CD4-positive, alpha-beta memory T cell (primary cell): ENCODE measurements at places on chromosomes 4 and X. TPM values are rescaled to one million over a fixed set of nuclear protein-coding genes. Genes with fewer than 3 reads are reported as not detected.
A peak's percentile ranks its signal among the peaks of the same experiment; 100 is the strongest.

- no peaks in the 10 kb centered on the region for H3K4me1 ChIP-seq
- DNase-seq, result no peak
- no peaks in the 10 kb centered on the region for H3K27me3 ChIP-seq
- no peak overlapping the region for H3K4me3 ChIP-seq
These were observed 62.0 kb upstream of the CLNK start for GRCh38 chr4:10746371-10747171.

GRCh38 chr4:133683967-133684366 is 517.6 kb downstream of the PABPC4L start:
- H3K4me1 ChIP-seq, result no peaks in the 10 kb centered on the region
- DNase-seq, result no peak
- H3K27me3 ChIP-seq, result no peaks in the 10 kb centered on the region

GRCh38 chr4:3784454-3785291 is 18.5 kb downstream of the ADRA2C start:
- H3K27me3 ChIP-seq, result no peaks in the 10 kb centered on the region
- no peaks in the 10 kb centered on the region for H3K36me3 ChIP-seq

DNA sequence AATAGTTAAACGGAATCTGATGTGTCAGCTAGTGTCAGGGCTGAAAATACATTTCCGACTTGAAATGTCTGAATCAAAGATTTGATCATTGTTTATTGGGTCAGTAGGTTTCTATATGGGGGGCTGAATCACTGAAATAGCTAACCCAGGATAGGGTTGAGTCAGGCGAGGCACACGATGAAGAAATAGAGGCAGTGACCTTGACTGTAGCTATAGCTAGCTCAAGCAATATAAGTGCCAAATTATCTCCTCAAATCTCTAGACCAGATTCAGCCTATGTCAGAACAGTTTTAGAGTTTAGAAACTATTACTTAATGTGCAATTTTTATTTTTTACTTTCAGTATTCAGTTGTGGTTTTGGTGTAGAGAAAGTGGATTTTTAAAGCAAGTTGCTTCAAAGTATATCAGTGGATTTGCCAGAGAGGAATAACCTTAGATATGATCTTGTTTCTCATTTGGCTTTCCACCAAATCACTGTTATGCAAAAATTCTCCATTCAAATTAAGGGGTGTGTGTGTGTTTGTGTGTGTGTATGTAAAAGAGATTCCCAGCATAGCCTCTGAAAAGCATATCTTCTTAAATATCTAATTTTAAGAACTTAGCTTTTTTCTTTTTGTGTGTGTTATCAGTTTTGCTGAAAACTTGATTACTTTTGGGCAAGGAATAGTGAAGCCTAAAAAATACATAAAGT is 100.3 kb upstream of the RPL34 start:
- H3K4me3 ChIP-seq, result no peak overlapping the region
- no peak overlapping the region for H3K27ac ChIP-seq
- DNase-seq, result no peak
- peaks cover 16% of the 10 kb centered on the region for H3K4me1 ChIP-seq

- DNase-seq, result no peak
- H3K27me3 ChIP-seq, result no peaks in the 10 kb centered on the region
- no peak overlapping the region for H3K4me3 ChIP-seq
- H3K36me3 ChIP-seq, result no peaks in the 10 kb centered on the region
These were observed 197.5 kb downstream of the NAF1 start for GRCh38 chr4:162969194-162969593.

GRCh38 chr4:134365852-134366251 is 164.3 kb upstream of the PABPC4L start:
- H3K4me1 ChIP-seq, result no peaks in the 10 kb centered on the region
- H3K36me3 ChIP-seq, result no peaks in the 10 kb centered on the region
- no peak overlapping the region for H3K4me3 ChIP-seq
- H3K27me3 ChIP-seq, result no peaks in the 10 kb centered on the region
- DNase-seq, result no peak

DNA sequence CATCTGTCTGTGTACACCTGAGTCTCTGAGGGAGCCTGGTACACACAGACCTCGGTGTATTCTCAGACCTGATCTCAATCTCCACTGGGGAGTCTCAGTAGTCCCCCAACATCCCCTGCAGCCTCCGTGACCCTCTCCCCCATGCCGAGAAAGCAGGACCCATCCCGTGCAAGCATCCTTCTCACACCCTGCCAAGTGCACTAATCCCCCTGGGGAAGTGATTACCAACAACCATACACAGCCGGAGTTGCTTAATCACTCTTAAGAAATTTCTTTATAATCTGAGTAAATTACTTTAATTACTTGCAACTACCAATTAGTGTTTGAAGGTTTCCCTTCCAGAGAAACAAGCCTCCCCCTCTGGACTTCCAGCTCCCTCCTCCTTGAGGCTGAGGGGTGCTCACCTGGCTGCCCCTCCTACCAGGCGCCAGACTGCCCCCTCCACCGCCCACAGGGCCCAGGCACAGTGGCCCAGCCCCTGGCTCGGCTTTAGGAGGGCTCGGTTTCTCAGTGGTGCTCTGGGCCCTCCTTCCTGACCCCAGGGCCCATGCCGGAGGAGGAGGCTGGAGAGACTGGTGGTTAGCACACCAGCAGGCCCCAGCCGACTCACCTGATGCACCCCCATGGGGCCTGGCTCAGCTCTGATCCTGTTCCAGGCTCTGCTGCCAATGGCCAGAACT is 43.8 kb downstream of the PJA1 start:
- H3K4me3 ChIP-seq, result no peak overlapping the region
- DNase-seq, result no peak
- H3K36me3 ChIP-seq, result no peaks in the 10 kb centered on the region
- H3K27ac ChIP-seq, result no peak overlapping the region
- H3K27me3 ChIP-seq, result no peaks in the 10 kb centered on the region

DNA sequence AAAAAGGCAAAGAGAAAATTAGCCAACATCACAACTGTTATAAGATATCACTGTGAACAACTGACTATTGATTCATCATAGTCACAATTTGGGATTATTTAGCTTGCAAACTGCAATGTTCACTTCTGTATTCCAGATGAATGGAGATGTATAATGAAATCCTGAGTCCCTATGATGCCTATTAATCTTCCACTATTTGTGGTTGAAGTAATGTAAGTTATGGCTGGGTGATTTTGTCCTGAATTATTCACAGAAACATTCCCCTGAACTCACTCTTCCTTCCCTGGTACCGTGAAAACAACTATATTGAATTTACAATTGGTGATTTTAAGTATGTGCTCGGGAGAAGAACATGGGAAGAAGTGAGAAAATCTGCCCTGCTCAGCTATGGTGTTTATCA is 50.8 kb upstream of the NPFFR2 start:
- DNase-seq, result no peak
- H3K27me3 ChIP-seq, result no peaks in the 10 kb centered on the region
- H3K36me3 ChIP-seq, result no peaks in the 10 kb centered on the region
- no peak overlapping the region for H3K27ac ChIP-seq
- no peaks in the 10 kb centered on the region for H3K4me1 ChIP-seq

GRCh38 chr4:138410266-138410665 is 168.1 kb upstream of the SLC7A11 start:
- no peaks in the 10 kb centered on the region for H3K4me1 ChIP-seq
- no peak overlapping the region for H3K27ac ChIP-seq
- no peaks in the 10 kb centered on the region for H3K36me3 ChIP-seq
- H3K27me3 ChIP-seq, result no peaks in the 10 kb centered on the region

- H3K4me3 ChIP-seq, result no peak overlapping the region
- no peaks in the 10 kb centered on the region for H3K27me3 ChIP-seq
- H3K4me1 ChIP-seq, result no peaks in the 10 kb centered on the region
- DNase-seq, result no peak
- H3K27ac ChIP-seq, result no peak overlapping the region
These were observed 62.6 kb downstream of the TRIML1 start for GRCh38 chr4:188201851-188202250.

- H3K4me3 ChIP-seq, result no peak overlapping the region
- H3K27me3 ChIP-seq, result no peaks in the 10 kb centered on the region
- H3K4me1 ChIP-seq, result peaks cover 39% of the 10 kb centered on the region
- H3K27ac ChIP-seq, result no peak overlapping the region
These were observed 89.4 kb downstream of the AFF1 start for GRCh38 chr4:87024201-87024600.

DNA sequence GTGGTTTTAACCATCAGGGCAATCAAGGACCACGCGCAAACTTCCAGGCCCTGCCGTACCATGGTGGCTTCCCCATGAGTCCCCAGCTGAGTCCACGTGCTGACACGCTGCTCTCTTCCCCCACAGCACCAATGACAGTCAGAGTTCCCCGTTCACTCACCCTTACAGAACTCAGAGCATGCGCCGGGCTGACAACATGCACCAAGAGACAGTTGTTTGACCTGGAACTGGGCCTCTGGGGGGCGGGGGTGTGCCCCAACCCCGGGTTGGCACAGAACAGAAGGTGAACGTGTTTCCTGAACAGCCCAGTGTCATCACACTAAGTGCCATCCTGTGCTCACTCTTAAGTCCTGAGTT is 29.4 kb downstream of the IRF2 start:
- DNase-seq, result no peak
- H3K36me3 ChIP-seq, result no peaks in the 10 kb centered on the region
- no peak overlapping the region for H3K4me3 ChIP-seq
- H3K4me1 ChIP-seq, result peaks cover 92% of the 10 kb centered on the region

GRCh38 chr4:70772929-70773555 is 51.3 kb downstream of the RUFY3 start:
- H3K27ac ChIP-seq, result no peak overlapping the region
- H3K4me1 ChIP-seq, result no peaks in the 10 kb centered on the region
- H3K36me3 ChIP-seq, result no peaks in the 10 kb centered on the region
- DNase-seq, result no peak

GRCh38 chr4:36385951-36386571 is 104.6 kb downstream of the DTHD1 start:
- peak overlapping the region; percentile 39 for H3K27ac ChIP-seq
- no peaks in the 10 kb centered on the region for H3K27me3 ChIP-seq
- H3K4me3 ChIP-seq, result no peak overlapping the region
- peaks cover 23% of the 10 kb centered on the region for H3K4me1 ChIP-seq

DNA sequence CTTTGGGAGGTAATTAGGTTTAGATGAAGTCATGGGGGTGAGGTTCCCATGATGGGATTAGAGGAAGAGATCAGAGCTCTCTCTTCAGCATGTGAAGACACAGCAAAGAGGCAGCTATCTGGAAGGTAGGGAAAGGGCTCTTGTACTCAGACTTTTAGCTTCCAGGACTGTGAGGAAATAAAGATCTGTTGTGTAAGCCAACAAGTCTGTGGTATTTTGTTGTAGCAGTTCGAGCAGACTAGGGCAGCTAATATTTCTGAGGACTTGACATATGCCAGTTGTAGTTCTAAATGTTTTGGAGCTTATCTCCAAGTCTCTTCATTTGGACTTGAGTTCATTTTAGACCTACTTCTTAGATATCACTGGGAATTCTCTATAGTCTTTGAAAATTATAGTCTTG is 137.3 kb upstream of the PDE5A start:
- H3K36me3 ChIP-seq, result no peaks in the 10 kb centered on the region
- no peak overlapping the region for H3K27ac ChIP-seq
- no peak for DNase-seq
- H3K27me3 ChIP-seq, result no peaks in the 10 kb centered on the region
- H3K4me1 ChIP-seq, result no peaks in the 10 kb centered on the region

The BEND4 gene
- 0.08 TPM for total RNA-seq

The C4orf51 gene
- not detected for total RNA-seq

The HSFX3 gene
- total RNA-seq, result not detected

The SEC24D gene
- 36.8 TPM for total RNA-seq

The DGAT2L6 gene
- total RNA-seq, result not detected

The F9 gene
- total RNA-seq, result not detected

The PARM1 gene
- total RNA-seq, result not detected

The ARAP2 gene
- total RNA-seq, result 97.4 TPM
